Stimulated activated CD8-positive, alpha-beta memory T cell treated with anti-CD3 and anti-CD28 coated beads, Interleukin-15, amount 100 ng/mL, for 24 hours (primary cell): ENCODE measurements at places on chromosomes 7 and 10.

DNA sequence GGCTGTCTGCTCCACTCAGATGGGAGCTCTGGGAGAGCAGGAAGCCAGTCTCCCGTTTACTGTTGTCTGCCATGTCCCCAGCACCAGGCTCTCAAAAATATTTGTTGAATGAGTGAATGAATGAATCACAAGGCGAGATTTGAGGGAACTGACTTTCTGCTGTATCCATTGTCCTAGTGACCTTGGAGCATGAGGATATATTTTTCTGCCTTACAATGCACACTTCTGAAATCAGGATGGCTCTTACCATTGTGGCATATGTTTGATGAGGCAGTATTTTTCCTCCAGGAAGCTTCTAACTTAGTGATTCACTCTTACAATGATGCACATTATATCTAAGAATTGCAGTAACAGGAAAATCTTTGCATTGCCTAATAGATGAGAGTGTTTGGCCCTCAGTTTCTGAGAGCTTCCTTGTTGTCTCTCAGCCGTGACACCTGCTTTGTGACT, 136.4 kb downstream of the RPS24 start:
- no peak for DNase-seq

GRCh38 chr10:95263864-95264226, 27.0 kb downstream of the PDLIM1 start:
- DNase-seq = no peak

GRCh38 chr10:111598433-111599059, 521.7 kb downstream of the ADRA2A start:
- DNase-seq = no peak

DNA sequence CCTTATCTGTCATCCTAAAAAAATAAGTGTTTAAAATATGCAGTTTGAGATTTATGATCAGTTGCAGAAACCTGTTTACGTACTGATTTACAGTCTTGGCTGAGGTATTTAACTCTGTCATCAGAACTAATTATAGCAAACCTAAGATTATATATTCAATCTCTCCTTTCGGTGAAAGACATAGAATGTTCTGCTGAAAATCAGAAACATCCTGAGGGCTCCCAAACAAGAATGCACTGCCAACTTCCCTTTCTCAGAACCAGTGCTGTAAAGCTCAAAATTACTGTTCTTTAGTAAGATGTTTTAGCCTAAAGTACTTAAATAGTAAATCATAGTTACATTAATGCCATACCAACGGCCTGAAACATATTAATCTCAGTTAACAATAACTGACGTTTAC, 34.3 kb downstream of the FAM204A start:
- no peak for DNase-seq

GRCh38 chr7:52071744-52072143, 755.1 kb upstream of the COBL start:
- no peak for DNase-seq

DNA sequence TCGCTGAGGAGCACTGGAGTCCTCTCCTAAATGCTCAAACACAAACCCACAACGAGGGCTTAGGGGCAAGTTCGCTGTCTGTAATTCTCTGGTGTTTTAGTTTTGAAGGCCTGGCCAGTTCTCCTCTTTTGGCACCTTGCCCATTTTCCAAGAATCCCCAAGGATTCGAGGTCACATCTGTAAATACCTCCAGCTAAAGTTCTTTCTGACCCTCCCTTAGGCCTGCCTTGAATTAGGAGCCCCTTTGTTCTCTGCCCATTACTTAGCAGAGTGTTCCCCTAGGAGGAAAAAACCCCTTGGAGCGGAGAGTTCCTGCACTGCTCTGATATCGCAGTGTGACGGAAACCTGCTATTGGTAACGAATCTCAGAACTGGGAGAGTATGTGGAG, 743 bp upstream of the PYROXD2 start:
- no peak for DNase-seq

GRCh38 chr7:143283381-143283780, 1.4 kb upstream of the TMEM139 start:
- no peak for DNase-seq

- DNase-seq = no peak
Observed at GRCh38 chr7:101718363-101719122, 89.4 kb upstream of the MYL10 start.

- no peak for DNase-seq
Observed at GRCh38 chr10:53071505-53072125, 299.0 kb upstream of the MBL2 start.

DNA sequence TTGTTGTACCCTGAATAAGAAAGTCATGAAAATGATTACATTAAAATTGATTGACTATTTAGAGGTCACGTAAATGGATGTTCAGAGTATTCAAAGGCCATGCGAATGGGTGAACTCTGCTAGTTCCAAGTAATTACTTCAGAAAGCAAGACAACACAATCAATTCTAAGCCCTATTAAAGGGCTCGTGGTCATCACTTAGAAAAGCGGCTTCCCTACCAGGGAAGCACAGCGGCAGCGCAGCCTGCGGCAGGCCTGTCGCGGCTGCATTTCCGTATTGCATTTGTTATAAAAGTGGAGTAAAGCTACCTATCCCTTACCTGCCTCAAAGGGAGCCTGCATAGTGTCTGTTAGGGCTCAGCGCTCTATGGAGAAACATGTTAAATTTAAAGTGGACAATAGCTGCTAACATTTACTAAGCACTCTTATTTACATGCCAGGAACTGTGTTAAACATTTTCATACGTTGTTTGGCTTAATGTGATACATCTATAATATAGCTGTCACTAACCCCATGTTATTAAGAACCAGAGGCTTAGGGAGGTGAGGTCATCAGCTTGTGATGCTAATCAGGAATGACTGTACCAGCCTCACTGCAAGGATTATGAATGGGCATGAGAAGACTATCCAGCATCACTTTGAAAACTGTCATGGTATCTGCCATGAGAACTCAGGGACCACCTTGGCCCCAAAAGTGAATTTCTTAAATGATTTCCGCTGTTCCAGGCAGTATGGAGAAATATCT, 187.5 kb downstream of the CELF2 start:
- DNase-seq = no peak

DNA sequence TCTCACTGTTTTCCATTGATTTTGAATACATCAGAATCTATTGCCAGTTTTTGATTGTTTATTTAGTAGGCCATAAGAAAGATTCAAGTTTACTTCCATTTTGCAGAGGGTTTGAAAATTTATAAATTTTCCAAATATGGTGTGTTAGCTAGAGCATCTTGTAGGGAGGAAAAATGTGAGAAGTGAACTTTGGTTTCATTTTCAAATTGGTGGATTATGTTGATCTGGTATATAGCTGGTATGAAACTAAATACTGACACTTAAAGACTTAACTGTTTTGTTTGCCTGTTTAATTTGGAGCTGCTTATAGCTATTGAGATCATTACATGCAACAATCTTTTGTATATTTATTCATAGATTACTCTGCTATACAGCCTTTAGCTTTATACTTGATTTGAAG, 108.1 kb downstream of the ADAM22 start:
- DNase-seq = no peak

- no peak for DNase-seq
Observed at GRCh38 chr7:139730746-139731612, 46.8 kb downstream of the HIPK2 start.

DNA sequence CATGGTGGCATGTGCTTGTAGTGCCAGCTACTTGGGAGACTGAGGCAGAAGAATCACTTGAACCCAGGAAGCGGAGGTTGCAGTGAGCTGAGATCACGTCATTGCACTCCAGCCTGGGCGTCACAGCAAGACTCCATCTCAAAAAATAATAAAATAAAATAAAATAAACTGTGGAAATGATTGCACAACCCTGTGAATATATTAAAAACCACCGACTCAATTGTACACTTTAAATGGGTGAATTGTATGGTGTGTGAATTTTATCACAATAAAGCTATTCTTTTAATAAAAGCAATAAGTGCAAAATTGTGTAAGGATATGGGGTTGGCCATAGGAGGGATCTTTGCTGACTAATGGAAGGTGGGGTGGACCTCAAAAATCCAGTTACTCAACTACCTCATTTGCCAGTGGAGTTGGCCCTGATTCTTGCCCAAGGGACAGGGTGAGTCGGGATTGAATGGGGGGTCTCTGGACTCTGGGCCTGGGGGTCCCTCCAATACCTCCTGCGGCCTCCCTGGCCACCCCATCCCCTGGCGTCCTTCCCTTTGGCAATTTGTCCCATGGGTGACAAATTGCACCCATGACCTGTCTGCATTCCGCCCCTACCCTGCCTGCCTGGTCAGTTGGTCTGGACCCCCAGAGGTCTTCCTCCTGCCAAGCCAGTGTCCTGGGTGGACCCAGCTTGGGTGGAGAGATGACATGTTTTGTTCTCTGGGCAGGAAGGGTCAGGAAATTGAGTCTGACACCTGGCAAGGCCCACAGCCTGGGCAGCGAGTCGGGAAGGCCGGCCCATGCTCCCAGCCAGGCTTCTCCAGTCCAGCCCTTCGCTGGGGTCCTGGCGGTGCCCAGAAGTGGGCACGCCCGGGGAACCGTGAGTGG, 61.7 kb upstream of the ELN start:
- DNase-seq = no peak

GRCh38 chr7:70435634-70436033, 696.3 kb upstream of the GALNT17 start:
- DNase-seq = no peak

DNA sequence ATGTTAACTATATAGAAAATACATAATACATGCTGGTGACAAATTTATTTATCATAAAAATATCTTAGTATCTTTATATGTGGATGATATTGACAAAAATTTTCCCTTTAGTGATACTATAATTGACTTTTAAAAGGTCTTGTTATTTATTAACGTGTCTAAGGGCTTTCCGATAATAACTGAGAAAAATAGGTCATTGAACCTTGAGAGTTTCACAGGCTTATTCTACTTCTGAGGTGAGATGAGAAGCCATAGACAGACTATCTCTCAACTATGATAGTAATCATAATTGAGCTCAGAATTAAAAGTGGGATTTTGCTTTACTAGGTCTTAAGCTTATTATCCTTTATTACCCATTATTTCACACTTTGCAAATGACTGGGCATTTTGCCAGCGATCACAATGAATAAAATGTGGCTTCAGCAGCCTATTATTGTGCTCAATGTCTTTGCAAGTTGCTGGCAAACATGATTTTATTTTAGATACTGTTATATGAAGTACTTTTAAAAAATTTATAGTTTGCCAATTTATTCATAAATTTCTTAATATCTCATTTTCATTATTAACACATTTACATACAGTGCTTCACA, 574.5 kb downstream of the ZWINT start:
- no peak for DNase-seq

DNA sequence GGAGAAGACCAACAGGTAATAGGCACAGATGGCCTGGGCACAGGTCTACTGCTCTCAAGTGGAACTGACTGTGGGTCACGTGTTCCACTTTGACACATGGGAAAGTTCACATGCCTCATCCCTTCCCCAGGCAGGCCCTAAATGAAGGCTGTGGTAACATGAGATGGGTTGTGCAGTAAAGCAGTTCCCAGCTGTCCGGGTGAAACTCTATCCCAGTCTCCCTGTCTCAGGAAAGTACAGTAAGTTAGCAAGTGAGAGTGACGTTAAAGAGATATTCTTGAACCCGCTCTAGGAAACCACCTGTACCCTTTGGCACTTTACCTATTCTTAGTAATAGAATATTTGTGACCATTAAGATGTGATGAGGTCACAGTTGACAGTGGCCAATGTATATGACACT, 343.7 kb upstream of the AOAH start:
- DNase-seq = no peak

- DNase-seq = no peak
Observed at GRCh38 chr10:110793886-110794285, 77.8 kb upstream of the PDCD4 start.

DNA sequence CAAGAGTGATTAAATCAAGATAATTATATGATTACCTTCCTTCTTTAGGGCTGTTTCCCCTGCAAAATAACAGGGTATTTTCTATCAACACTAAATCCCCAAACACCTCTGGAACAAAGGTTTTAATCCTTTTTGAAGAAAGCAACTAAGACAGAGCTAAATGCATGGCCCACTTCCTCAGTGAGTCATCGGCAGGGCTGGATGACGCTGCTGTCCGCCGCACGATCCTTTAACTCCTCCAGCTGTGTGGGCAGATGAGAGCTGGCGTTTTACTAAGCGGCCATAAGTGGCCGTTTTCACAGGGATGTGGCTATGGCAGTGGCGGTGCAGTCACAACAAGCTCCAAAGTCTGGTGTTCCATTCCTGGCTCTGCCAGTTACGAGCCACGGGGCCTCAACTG, 76.0 kb upstream of the C1QL3 start:
- no peak for DNase-seq

- DNase-seq = no peak
Observed at GRCh38 chr10:71143610-71144009, 68.8 kb upstream of the UNC5B start.

DNA sequence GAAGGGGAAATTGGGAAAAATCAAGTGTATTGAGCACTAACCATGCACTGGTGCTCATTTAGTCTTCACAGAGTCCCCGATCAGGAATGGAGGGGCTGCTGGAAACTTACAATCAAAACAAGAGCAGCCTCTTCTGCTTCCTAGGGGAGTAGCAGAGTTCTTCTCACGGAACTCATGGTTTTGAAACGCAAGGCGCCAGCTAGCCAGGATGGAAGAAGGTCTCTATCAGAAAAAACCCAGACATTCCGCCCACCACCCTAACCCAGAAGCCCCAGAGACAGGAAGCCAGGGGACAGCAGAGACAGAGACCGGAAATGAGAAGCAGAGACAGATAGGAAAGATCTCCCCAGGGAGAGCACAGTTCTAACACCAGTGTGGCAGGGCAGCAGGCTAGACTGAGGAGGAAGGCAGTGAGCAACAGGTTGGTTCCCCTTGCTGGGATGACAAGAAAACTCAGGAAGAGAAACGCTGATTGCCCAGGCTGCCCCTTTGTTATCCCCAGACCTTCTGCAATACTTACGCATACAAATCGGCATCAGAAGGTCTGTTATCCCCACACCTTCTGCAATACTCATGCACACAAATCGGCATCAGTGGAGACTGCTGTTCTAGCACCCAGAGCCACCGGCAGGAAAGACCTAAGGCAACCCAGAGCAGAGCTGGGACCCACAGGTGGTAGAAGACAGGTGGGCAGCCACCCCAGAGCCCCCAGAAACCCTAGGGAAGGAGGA, 99.2 kb downstream of the CPXM2 start:
- DNase-seq = no peak

DNA sequence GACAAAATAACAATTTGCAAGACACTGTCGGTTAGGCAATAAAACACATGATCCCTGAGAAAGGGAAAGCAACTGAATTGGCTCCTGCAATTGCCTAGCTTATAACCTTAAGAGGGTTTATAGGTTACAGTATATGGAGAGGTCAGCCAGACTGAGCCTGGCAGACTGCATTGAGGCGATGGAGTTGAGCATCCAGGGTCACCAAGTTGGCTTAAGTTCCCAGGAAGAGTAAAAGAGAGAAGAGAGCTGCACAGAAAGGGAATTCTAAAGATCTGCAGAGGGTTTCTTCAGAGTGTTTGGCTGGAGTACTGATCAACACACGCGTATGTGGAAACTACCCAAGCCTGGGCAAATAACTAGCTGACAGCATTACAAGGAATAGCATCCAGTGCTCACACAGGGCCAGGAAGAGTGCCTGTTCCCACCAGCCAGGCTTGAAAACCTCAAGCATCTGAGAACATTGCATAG, 11.2 kb downstream of the ANKMY2 start:
- no peak for DNase-seq
